ENCODE measurements at places on chromosomes 6 and 20.

DNA sequence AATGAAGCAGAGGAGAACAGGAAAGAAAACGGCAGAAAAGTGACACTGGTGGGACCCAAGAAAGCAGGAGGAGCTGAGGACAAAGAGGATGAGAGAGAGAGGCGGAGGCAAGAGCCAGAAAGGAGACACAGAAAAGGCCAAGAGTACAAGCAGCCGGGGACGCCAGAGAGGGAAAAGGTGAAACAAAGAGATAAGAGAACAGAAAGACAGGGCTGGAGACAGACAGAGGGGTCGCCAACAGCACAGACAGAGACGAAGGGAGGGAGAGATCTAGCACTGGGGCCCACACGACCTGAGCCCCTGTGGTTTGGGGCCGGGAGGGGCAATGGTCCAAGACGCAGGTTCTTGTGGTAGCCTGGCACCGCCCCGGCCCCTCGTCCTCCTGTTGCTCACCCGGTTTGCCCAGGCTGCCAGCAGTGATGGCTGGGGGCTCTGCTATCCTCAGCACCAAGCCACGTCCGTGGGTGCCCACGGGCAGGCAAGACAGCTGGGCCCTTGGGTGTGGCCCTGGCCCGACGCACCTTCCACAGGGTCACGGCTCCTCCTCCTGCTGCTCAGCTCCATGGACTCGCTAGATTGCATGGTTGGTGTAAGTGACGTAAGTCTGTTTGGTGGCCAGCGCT is 123.5 kb downstream of the GRM4 start:
- no peak for DNase-seq

- peak; percentile 61 for DNase-seq
These were observed 537 bp downstream of the PPIL4 start for GRCh38 chr6:149545258-149545753.

GRCh38 chr20:63847237-63848002 is 13.9 kb upstream of the ABHD16B start:
- no peak for DNase-seq

DNA sequence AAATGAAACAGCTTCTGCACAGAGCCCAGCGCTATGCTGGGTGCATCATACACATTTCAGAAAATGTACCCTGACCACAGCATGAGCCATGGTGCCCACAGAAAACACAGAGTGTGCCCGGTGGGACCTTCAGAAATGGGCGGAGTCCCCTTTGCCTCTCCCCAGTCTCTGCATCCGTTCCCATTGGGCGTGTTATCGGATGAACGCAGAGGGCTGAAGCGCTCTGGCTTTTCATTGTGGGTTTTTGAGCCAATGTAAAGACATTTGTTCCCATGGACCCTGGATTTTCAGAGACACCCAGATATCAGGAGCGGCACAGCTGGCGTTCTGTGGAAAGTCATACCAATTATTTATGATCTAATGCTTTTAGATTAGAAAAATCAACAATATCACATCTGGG is 99.8 kb downstream of the DACT2 start:
- no peak for DNase-seq

DNA sequence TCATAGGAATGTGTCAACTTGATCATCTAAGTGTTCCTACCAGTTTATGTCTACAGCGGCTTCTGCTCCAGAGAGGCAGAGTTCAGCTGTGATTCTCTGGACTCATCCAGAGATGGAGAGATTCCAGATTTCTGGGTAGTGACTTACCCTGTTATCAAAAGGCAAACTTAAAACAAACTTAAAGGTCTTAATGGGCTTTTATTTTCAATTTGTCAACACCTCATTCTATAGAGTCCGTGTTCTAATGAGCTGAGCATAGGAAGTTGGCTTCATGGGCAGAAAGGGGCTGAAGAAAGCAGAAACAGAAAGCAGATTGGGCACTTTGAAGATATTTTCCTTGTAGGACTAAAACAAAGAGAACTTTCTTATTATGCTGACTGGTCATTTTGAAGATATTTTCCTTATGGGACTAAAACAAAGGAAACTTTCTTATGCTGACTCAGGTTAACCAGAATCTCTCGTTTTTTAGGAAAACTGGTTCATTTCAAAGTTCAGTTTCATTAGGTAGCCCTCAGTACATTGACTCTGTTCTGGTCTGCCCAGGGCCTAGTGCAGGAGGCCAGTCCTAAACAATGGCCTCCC is 185.1 kb downstream of the CDH26 start:
- no peak for DNase-seq

- no peak for DNase-seq
These were observed 230.7 kb upstream of the MARCKS start for GRCh38 chr6:113626475-113626874.

DNA sequence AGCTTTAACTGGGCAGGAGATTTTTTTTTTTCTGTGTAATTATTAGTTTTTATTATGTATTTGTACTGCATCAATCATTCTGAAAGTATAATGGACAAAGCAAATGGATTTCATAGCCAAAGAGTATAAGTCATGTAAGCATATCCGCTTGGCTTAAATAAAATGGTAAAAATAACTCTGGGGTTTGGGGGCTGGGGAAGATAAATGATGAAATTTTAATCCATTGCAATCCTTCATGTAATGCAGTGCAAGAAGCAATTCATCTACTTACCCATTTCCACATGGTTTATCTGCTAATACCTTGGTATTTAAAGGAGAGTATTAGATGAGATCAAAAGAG is 781.4 kb downstream of the QKI start:
- DNase-seq = no peak

DNA sequence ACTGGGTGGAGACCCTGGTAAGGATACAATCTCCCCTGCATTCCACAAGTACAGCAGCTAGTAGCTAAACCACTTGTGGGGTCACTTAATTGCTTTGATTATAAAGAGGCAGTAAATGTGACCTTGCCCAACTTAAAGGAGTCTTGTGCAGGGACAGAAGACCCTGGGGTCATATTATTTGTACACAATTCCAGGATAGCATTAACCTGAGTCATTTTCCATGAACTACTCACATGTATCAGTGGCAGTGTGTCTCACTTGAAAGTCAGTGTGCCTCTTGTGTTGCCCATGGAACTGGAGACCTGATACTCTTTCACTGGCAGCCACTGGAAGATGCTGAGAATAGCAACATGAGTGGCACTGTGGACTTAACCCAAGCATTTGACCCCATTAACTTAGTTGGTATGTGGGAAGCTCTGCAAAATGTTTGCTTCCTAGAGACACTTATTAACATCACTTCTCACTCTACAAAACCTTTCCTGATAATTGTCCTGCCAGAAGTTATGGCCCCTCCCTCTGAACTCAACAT is 28.9 kb downstream of the CLIC5 start:
- no peak for DNase-seq

Measured in putamen (tissue), 1 donor.